ENCODE measurements at places on chromosomes 3 and 15.

GRCh38 chr15:96331945-96332636 is 1.6 kb downstream of the NR2F2 start:
- DNase-seq = no peak

DNA sequence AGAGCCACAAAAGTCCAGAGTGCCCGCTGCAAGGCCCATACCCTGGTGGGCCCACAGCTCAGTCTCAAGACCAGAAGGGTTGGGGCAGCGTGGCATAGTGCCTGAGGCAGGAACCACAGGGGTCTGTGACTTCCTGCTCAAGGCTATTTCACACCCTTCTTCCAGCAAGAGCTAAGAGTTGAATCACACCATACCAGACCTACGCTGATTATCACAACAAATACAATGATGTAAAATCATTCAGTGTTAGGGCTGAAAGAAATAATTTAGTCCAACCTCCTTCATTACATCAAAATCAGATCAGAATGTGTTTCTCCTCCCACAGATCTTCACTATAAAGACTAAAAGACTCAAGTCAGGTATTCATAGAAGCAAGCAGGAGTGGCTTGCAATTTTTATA is 27.8 kb upstream of the ST8SIA2 start:
- DNase-seq = no peak

GRCh38 chr3:155334914-155335723 is 41.6 kb upstream of the STRIT1 start:
- DNase-seq = no peak

DNA sequence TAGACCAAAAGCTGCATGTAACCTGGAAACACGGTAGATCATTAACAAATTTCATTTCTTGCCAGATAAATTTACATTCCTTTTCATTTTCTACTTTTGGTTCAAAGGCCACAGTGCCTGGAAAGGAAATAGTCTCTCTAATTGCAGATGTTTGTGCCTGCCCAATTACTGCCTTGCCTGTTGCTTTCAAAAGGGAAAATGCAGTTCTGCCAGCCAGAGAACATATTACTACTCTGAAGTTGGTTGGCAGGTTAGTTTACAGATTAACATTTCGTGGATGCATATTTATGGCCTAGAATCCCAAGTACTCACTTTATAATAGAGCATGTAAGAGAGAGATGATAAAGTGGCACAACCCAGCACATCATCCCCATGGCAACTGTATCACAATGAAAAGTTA is 124.3 kb upstream of the LRRC3B start:
- no peak for DNase-seq

DNA sequence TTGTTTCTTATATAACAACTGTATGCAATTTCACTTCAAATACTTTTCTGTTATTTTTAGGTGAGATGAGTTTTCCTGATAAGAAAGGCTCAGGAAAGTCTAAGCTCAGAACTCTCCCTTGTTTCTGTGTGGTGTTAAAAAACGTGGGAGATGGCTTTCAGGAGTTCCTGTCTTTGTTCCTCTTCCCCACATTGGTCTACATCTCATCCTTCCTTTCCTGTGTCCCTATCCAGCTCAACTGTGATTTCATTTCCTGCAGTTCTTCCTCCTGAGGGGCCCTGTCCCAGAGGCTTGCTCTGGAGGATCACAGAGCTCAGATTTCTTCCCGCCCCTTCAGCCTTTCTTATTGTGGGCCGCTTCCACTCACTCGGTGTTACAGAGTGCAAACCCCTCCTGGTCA is 11.2 kb downstream of the SEC13 start:
- DNase-seq = no peak

DNA sequence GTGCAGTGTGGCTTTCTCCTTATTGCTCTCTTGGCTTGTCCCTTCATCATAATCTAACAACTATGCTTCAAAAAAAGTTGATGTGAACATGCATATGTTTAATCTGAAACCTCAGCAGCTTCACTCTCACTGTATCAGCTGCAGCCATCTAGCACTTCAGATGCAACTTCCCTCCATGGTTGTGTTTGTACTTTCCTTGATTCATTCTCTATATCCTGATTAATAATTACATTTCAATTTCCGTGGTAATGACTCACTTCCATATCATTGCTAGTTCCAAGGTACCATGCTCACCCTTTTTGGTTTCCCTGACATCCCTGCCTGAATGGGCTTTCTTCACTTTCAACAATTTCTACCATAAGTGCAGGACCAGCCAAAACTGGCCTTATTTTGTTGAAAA is 51.2 kb downstream of the MDFIC2 start:
- no peak for DNase-seq

DNA sequence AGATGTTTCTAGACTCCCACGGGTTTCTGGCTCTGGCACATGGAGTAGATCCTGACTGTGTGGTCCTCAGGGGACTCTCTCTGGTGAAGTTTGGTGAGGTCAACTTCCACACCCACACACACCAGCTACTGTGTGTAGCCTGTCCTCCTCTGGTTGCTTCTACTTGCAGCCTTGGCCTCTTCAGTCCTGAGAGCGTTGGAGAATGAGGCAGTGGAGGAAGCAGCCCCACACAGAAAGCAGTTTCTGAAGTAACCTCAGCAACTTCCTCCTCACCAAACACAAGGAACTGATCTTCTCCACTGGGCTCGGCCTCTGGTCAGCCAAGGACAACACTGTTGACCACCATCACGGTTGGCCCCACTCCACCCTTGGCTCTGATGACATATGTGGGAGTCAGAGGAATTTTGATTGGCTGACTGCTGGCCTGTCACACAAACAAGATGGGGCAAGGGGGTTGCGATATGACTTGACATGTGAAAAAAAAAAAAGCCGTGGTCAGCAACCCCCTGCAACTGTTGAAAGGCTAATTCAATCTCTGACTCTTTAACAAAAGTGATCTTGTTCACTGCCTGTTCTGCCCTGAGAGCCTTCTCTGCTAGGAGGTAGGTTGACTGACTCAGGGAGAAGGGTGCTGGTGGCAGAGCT is 19.6 kb downstream of the CD86 start:
- no peak for DNase-seq

DNA sequence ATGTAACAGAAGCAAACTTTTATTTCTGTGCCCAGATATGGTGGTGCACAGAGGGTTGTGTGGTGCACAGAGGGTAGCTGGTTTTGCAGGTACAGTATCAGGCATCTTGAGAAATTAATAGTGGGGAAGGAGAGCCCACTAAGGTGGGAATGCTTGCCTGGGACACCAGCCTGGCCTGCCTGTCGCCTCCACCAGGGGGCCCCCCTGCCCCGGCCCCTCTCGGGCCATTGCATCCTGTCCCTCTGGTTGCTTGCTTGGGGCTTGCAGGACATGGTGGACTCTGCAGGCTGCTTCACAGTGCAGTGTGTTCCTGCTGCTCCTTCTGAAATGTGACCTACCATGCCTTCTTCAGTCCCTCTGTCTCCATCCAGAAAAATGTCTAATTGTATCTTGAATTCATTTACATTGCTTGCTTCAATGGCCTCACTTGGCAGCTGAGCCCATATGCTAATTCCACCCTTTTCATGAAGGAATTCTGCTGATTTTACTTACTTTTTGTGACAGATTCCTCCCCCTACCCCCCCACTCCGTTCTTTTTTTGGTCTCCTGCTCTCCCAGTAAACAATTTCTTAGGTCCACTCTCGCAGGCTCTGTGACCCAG is 73.6 kb downstream of the EEFSEC start:
- peak; percentile 15 for DNase-seq
